ENCODE measurements at places on chromosomes 4 and X.

DNA sequence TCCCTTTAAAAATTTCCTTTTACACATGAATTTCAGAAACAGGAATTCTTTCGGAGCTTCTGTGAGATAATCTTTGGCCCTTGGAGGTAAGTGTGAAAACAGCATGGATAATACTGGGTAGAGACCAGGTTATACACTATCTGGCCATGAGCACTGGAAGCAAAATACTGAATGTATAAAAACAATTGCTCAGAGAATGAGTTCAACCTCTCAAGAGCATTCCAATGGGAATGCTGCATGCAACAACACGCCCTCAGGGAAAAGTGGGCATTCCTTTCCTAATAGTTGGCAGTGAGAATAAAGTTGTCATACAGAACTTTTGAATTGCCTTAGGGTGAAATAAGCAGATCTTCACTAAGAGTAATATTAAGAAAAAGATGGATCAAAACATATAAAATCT, 574.8 kb upstream of the DIPK2B start:
- DNase-seq = no peak

DNA sequence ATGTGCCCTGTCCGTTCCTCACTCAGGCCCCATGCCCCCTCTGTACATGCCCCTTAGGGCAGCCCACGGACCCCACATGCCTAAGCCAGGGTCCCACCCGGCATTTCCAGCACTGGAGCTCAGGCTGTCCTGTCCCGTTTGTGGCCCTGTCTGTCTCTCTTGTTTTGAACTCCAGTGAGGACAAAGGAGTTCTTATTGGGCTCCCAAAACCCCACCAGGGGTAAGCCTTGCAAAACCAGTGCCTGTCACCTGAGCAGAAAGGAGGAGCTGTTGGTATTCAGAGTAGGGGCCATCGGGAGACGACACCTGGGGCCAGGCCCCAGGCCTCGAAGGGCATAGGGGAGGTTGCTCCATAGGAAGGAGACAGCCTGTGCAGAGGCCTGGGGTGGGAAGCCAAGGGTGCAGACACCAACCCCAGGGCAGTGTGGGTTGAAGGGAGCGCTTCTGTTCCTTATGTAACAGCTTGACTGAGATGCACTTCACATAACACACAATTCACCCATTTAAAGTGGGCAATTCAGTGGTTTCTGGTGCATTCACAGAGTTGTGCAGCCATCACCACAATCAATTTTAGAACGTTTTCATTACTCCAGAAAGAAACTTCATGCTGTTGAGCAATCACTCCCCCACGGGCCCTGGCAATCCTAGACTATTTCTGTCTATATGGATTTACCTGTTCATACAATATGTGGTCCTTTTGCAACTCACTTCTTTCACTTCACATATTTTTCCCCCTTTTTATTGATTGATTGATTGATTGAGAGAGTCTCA, 31.7 kb downstream of the MAN2B2 start:
- no peak for DNase-seq

DNA sequence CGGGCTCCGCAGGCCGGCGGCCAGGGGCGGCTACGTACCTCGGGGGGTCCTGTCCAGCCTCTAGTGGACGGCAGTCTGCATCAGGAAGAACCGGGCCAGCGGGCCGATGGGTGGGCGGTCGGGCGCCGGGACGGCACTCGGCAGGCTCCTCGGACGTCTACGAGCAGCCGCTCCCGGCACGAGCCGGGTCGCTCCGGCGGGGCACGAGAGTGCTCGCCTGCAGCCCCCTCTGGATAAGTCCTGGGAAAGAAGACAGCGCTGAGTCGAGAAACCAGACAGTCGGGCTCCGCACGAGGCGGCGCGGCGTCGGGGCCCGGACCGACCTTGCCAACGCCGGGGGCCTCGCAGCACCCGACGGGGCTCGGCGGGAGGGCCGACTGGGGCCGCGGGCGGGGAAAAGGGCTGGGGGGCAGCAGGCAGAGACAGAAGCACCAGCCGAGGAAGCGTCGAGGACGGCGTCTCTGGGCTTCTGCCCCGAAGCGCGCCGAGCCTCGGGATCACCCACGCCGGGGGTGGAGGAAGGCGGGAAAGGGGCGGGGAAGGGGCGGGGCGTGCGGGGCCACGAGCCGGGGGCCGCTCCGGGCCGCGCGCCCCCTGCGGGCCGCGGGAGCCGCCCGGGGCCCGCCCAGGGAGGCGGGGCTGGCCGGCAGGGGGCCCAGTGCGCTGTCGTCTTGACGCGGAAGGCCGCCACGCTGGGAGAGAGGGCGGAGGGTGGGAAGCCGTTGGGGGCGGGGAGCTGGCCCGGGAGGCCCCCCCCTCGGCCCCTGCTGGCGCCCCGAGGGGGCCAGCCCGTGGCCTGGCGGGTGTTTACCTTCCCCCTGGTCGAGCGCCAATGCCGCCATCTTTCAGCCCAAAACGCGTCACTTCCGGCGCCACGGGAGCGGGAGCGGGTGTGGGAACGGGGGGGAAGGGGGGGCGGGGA, 1.9 kb downstream of the KLHL15 start:
- peak; percentile 84 for DNase-seq

GRCh38 chrX:23803931-23804381, 21.0 kb downstream of the SAT1 start:
- no peak for DNase-seq

- peak; percentile 28 for DNase-seq
Measured at GRCh38 chr4:80035336-80035735, 37.7 kb downstream of the ANTXR2 start.

DNA sequence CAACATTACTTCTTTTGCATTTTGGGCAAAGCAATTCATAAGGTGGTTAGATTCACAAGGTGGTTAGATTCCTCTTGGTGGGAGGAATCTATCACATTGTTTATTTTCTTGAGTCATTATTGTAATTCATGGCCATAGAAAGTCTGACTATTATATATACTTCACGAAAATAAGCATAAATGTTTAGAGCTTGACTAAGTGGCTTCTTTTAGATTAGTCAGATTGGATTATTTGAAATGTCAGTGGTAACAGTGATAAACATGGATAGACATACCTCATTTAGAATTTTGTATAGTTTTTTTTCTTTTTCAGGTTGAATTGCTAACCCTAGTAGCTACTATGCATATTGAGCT, 24.9 kb upstream of the DYNLT3 start:
- DNase-seq = no peak

GRCh38 chr4:5906191-5906590, 13.3 kb upstream of the CRMP1 start:
- DNase-seq = no peak

GRCh38 chrX:17488036-17488435, 113.0 kb downstream of the NHS start:
- DNase-seq = no peak

GRCh38 chrX:148540114-148540513, 39.7 kb downstream of the AFF2 start:
- no peak for DNase-seq

- DNase-seq = no peak
Measured at GRCh38 chrX:39157796-39158195, 356.5 kb downstream of the MID1IP1 start.

GRCh38 chr4:104421566-104421965, 73.1 kb downstream of the CXXC4 start:
- DNase-seq = no peak

- DNase-seq = no peak
Measured at GRCh38 chr4:144206711-144207110, 66.2 kb upstream of the GYPA start.

GRCh38 chr4:38073596-38074234, 113.5 kb downstream of the PTTG2 start:
- no peak for DNase-seq

DNA sequence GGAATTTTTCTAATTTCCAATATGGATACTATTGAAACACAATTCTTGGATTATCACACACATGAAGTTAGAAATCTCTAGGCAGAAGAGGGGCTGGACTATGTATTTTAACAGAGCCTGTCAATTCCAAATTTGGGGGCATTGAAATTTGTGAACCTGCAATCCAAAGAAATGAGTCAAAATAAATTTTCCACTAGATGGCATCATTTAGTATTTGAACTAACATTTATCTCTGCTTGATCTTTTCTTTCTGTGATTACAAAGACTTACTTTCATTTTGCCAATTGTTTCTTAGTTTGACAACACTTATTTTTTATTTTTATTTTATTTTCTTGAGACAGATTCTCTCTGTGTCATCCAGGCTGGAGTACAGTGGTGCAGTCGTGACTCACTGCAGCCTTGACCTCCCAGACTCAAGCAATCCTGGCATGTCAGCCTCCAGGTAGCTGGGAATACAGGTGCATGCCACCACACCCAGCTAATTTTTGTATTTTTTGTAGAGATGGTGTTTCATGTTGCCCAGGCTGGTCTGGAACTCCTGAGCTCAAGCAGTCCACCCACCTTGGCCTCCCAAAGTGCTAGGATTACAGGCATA, 2.7 kb upstream of the PYURF start:
- DNase-seq = peak; percentile 39

DNA sequence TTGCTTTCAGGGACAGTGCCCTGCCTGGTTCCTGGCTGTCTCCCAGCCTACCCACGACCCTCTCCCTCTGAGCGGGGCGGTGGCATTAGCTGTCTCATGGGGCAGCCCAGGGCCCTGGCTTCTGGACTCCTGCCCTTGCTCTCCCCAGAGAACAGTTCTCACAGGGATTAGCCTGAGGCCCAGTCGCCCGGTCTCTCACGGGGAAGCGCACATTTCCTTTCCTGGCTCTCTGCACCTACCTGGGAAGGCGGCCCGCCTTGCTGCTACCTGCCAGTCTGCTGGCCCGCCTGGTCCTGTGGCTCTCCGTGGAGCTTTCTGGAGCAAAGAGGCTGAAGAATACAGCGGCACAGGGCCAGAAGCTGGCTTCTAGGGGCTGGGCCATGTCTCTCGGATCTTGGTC, 128.4 kb downstream of the FHDC1 start:
- no peak for DNase-seq

DNA sequence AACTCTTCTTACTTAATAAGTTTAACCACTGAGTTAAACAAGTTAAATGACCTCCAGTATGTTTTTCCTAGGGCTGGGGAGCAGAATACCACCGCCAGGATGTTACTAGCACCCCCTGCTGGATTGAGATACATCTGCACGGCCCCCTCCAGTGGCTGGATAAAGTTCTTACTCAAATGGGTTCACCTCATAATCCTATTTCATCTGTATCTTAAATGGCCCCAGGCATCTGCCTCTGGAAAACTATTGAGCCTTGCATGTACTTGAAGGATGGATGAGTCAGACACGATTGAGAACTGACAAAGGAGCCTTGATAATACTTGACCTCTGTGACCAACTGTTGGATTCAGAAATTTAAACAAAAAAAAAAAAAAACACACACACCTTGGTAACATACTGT, 61.5 kb upstream of the MMAA start:
- DNase-seq = peak; percentile 48

GRCh38 chrX:111402344-111402743, 9.6 kb downstream of the DCX start:
- DNase-seq = no peak

- no peak for DNase-seq
Measured at GRCh38 chr4:15469402-15470127, at the start of gene CC2D2A. TSS of gene CC2D2A (plus strand) at chr4:15469882. CDS start at chr4:15475933, 6,051 bp downstream.

DNA sequence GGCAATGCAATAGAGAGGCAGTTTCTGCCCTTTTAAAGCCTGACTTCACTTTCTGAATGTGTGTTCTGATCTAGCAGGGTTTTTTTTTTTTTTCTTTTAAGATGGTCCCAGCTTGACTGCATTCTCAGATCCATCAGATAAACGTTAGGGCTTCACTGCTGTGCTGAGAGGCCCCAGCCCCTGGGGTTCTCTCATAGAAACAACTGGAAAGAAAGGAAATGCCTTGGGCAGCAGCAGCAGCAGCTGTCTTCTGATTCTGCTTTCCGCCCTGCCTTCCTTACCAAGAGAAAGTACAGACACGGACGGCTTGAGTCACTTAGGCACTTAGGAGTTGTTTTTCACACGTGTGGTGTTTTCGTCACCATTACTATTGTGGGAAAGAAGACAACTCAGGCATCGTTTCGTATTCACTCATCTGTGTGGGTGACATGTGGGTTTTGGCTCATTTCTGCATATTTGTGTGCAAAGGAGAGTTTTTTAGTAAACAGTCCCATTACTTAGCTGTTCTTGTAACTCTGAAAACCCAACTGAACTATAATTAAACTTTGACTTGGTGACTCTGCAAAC, 172.0 kb downstream of the PTTG2 start:
- peak; percentile 80 for DNase-seq

- no peak for DNase-seq
Measured at GRCh38 chrX:134537179-134537955, 77.4 kb downstream of the HPRT1 start.

GRCh38 chrX:16469870-16470269, 180.1 kb upstream of the S100G start:
- no peak for DNase-seq

DNA sequence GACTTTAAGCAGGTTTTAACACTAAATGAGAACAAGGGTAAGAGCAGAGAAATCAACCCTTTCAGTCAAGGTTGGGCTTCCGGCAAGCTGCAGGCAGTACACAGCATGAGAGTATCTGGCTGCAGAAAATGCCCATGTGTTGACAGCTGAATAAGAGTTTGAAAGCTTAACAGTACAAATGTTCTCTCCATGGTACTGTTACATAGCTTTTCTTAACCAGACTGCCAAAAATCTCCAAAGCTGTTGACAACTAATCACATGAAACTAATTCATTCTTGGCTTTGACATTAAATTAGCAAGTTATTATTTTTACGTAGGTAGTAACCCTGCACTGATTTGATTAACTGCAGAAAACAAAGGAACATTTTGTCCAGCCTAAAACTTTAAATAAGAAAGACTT, 153.5 kb downstream of the SLC10A7 start:
- DNase-seq = no peak

GRCh38 chr4:168614281-168615057, 117.6 kb downstream of the PALLD start:
- no peak for DNase-seq

- no peak for DNase-seq
Measured at GRCh38 chrX:75369721-75370120, 95.8 kb downstream of the UPRT start.

- DNase-seq = no peak
Measured at GRCh38 chr4:176156656-176157055, 38.7 kb downstream of the SPATA4 start.

DNA sequence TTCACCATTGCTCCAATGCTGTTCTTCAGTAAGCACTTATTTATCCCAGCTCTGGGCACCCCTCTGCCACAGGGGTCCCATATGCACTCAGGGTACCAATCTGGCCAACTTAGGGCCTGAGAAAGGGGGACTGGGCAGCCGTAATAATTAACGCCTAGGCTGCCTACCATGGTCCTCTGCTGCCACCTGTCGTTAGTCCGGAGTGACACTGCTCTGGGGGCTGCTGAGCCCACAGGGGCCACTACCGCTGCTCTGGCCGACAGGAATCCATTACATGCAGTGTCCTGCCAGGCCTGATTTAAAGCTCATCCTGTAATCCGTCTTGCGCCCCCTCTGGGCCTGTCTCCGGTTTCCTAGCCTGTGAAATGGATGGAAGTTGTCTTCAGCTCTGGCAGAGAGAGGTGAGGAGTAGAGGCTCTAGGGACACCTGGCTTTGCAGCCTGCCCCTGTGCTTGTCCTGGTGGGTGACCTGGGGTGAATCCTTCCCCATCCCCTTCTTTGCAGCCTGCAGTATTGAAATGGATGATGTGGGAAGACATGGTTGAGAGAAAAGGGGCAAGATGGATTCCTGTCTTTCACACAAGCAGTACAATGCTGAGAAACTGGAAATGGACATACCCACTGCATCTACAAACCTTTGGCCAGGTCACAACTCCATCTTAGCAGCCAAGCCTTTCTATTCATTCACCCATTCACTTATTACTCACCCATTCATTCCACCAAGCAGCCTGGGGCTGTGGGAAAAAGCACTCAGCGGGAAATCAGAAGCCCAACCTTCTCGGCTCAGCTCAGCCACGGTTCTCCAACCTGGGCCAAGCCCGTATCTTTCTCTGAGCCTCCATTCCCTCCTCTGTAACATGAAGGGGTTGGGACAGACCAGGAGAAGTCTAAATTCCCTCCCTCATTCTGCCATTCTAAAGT, 116.3 kb upstream of the NALF2 start:
- peak; percentile 3 for DNase-seq

GRCh38 chrX:80282535-80282934, 137.7 kb upstream of the TENT5D start:
- no peak for DNase-seq
